ENCODE measurements at places on chromosomes 1 and 21.

DNA sequence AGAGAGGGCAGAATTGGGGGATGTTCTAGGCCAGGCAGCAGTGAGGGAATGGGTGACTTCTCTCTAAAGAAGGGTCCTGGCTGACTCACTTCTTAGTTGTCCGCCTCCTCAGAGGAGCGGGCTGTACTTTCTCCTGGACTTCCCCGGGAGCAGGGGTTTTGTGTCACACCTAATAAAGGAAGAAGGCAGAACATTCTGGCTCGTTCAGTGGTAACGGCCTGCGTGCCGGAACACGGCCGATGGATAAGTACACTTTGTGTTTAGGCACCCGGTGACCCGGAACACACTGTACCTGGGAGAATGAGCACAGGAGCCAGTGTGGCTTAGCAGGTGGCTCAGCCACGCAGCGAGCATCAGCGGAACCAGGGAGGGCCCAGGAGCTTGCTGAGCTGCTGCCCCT, 84.7 kb downstream of the FBXO2 start:
- no peak overlapping the region for H3K4me3 ChIP-seq
- H3K4me1 ChIP-seq = no peaks in the 10 kb centered on the region
- H3K27me3 ChIP-seq = no peaks in the 10 kb centered on the region
- no peaks in the 10 kb centered on the region for H3K36me3 ChIP-seq
- DNase-seq = no peak
- H3K27ac ChIP-seq = no peak overlapping the region

- H3K36me3 ChIP-seq = no peaks in the 10 kb centered on the region
- no peak overlapping the region for H3K4me3 ChIP-seq
- no peak for DNase-seq
Measured at GRCh38 chr1:232034556-232034955, 408.0 kb downstream of the DISC1 start.

GRCh38 chr1:28171246-28171645, 5.2 kb downstream of the PTAFR start:
- H3K4me1 ChIP-seq = no peaks in the 10 kb centered on the region
- DNase-seq = no peak
- no peaks in the 10 kb centered on the region for H3K27me3 ChIP-seq

DNA sequence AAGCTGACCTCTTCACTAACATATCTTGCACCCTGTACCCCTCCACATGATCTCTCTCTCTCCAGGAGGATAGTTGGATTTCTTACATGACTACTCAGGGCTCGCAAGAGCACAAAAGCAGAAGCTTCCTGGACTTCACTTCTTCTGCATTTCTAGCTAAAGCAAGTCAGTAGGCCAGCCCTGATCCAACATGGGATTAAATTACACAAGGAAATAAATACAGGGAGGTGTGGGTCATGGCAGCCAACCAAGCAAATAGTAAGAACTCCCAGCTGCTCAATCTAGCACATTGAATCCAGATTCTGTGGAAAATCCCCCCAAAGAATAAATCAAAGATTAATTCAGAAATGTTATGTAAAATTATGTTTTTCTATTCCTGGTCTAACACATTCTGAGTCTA, 33.3 kb downstream of the KLHDC7A start:
- H3K4me1 ChIP-seq = no peaks in the 10 kb centered on the region
- DNase-seq = no peak
- no peaks in the 10 kb centered on the region for H3K36me3 ChIP-seq
- no peak overlapping the region for H3K4me3 ChIP-seq
- no peak overlapping the region for H3K27ac ChIP-seq

Measured in ascending aorta (tissue), 2 donors.